B cell (primary cell): ENCODE measurements at places on chromosomes 11 and 22.

DNA sequence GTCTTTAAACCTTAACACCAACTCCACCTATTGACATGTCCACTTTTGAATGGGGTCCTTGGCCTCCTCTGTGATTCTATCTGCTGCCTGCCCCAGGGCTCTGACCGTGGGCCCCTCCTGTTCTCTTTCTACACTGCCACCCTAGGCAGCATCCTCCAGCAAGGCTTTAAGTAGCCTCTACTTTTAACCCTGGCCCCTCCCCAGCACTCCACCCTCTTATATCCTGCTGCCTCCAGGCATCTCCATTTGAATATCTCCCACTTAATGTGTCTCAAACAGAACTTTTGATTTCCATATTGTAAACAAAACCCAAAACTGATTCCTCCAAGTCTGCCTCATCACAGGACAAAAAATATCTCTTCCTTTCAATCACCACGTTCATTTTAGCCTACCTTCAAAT is 90.5 kb upstream of the ARHGAP32 start:
- no peak for DNase-seq

DNA sequence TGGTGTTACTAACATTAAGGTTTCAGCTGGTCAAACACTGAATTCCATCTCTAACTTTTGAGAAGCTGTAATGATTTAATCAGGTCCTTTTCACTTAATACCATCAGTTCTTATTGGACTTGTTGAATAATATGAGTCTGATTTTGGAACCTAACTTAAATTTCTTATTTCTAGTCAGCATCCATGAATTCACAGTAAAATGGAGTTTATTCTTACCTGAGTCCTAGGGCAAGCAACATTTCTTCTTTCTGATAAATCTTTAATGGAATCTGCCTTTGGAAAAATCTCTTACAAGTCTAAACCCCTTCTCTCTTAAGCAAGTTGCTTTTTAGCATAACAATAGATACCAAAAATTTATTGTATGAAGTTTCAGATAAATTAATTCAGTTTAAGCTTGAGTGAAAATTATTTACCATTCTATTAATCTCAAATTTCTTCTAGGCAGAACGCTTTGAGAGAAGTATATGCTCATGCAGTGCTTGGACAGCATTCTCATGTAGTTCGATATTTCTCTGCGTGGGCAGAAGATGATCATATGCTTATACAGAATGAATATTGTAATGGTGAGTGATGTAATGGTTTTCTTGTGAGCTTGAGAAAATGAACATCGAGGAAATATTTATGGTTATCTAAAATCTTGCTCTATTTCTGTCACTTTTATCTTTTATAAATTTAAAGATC is 3.4 kb downstream of the WEE1 start:
- DNase-seq = no peak

DNA sequence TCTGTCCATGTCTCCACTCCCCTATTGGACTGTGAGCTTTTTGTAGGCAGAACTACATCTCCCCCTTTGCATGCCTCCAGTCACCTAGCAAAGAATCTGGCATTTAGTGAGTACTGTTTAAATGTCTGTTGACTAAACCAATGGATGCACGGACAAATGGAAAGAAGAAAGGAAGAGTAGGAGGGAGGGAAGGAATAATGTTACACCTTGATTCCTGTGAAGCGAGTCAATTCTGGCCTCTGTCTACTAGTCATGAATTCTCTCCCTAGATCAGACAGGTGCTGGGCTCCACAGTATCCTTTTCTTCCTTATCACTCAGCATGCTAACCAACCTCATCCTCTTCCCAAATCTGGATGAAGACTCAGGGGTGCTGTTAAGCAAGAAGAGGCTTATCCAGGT is 33.6 kb downstream of the GALNT18 start:
- no peak for DNase-seq

GRCh38 chr22:24875862-24876506 is 70.0 kb downstream of the SGSM1 start:
- DNase-seq = no peak

DNA sequence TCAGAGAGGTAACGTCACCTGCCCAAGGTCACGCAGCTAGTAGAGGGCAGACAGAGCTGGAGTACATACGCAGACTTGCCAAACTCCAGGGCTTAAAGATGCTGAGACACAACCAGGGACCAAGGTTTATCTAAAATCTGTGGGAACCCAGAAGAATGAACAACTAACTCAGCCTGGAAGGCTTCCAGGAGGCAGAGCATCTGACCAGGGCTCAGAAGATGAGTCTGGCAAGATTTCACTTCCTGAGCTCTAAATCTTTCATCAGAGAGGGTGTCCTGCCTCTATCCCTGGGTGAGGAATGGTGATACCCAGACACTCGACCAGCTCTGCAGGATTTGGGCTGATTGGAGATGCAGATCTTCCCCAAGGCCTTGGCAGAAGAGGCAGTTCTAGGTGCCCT is 9.1 kb downstream of the GAL3ST1 start:
- no peak for DNase-seq

DNA sequence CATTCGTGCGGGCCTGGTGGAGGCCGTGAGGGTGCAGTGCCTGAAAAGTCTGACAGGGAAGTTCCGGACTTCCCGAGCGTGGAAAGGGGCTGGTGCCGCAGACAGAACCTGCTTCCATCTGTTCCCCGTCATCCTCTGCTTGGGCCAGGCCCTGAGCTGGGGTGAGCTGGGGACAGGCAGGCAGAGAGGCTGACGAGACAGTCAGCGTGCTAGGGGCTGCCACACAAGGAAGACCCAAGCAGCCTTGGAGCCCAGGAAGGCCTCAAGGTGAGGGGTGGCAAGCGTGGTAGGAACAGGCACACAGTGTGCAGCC is 25.5 kb downstream of the NADSYN1 start:
- DNase-seq = no peak

DNA sequence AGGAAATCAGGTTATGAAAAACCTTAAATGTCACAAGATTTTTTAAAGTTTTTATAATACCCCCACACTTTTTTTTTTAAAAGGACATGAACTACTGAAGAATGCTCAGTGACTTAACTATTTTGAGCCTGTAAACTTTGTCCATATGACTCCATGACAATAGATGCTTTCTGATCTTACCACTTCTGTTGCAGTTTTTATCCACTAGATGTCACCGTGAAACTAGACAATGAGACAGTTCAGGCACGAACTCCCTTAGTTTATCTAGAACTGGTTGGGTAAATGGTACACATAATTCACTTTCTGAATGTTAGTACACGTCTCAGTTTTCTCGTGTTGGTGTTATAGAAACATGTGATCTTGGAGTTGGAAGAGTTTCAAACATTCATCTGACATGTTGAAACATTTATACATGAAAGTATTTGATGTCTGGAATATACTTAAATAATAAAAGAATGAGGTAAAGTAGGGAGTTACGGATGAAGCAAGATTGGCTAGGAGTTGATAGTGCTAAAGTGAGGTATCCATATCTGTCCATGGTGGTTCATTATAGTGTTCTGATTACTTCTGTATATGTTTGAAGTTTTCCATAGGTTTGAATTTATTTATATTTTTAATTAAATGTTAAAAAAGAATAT is 8.1 kb downstream of the CCDC15 start:
- peak; percentile 80 for DNase-seq

GRCh38 chr22:31612891-31613285 is 49.1 kb downstream of the PISD start:
- no peak for DNase-seq

GRCh38 chr11:433111-433510 is 8.7 kb downstream of the ANO9 start:
- DNase-seq = no peak

GRCh38 chr11:47328449-47329390 is 23.8 kb downstream of the MYBPC3 start:
- DNase-seq = peak; percentile 60
